Right forelimb (tissue), 1 donor: ENCODE measurements at places on chromosomes 13 and 19.

DNA sequence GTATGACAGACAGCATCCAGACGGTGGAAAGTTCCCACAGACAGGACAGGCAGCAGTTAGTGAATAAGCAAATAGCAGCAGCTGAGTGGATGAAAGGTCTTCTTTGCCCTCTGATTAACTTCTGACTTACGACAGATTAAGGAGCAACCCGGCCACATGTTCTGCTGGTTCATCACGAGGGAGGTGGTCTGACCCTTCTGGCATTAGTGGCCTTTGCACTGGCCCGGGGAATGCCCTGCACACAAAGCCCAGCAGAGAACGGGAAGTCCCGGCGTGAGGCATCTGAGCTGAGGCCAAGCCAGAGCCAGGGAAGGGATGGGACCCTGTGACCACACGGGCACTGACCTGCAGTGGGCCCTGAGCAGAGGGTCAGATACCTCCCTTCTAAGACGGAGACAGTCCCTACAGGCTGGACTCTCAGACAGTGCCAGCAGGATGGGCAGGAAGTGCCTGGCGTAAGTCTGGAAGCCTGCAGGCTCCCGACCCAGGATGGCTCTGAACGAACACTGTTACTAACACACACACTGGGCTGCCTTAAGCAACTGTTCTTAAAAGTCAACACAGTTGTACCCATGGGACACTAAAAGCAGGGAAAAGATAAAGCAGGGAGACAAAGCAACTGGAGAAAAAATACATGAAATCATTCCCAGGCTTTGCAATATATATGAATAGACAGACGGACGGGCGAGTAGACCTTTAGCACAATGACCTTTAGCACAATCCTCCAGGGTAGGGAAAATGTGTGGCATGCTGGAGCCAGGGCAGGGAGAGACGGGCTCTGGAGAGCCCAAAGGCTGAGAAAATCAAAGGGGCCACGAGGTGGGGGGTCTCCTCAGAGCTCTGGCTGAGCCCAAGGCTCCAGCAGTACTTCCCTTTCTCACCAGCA, 6.3 kb downstream of the C19orf12 start:
- no peak for DNase-seq

DNA sequence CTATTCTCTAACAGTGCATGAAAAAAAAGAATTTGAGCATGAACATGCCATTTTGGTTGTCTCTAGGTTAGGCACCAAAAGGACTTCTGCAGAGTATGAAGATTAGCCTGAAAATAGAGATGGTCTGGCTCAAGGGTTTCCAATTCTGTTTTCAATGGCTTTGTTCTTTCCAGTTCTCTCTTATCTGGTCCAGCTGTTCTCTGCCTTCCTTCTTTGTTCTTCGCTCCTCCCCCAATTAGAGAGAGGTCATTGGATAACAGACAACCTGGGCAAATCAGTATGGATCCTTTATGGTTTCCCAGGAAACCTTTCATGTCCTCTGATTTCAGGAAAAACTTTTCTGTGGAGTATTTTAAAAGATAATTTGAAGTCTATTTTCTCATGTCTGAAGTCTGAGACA, 623.4 kb downstream of the PCDH17 start:
- DNase-seq = no peak

GRCh38 chr13:84659359-84659661, 777.0 kb upstream of the SLITRK1 start:
- no peak for DNase-seq

DNA sequence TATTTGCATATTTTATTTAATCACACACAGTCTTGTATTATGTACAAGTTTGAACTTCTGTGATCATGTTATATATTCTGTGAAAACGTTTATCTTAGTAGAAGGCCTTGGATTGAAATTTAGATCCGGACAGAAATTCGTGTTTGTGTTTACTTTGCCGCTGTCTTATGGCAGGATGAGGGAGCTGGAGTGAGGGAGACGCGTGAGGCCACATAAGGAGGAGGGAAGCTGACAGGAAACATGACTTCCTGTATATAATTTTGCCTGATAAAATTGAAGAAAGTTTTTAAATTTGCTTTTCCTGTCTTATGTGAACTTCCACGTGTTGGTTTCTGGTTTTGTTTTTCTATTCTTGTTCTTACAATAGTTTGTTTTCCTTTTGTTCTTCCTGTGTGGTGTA, 200.2 kb downstream of the MTUS2 start:
- no peak for DNase-seq

- no peak for DNase-seq
Measured at GRCh38 chr19:31356587-31357314, 7.5 kb upstream of the TSHZ3 start.

- DNase-seq = no peak
Measured at GRCh38 chr19:18780631-18781030, 10.5 kb downstream of the COMP start.

DNA sequence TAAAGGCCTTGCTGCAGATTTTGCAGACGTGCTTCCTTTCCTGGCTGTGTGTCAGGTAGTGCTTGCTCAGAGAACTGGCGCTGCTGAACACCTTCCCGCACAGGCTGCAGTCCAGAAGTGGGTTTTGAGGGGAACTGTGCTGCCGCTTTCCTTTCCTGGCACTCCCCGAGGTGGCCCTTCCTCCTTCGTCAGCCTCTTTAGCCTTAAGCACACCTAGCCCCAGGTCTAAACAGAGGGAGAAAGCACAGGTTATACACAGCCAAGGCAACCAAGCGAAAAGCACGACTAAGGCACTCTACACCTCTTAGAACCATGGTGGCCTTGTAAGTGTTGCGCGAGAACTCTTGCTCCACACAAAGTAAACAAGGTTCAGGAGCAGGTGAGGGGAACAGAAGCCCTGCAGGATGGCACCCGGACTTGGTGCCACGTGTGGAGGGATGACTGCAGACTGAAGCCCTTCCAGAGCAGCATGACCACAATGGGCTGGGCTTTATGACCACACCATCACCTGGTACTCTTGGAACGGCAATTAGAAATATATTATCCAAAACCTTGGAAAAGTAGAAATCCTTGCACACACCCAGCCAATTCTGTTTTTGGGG, 23.6 kb downstream of the ZNF541 start:
- no peak for DNase-seq

- DNase-seq = no peak
Measured at GRCh38 chr13:75454497-75454896, 27.5 kb downstream of the TBC1D4 start.

DNA sequence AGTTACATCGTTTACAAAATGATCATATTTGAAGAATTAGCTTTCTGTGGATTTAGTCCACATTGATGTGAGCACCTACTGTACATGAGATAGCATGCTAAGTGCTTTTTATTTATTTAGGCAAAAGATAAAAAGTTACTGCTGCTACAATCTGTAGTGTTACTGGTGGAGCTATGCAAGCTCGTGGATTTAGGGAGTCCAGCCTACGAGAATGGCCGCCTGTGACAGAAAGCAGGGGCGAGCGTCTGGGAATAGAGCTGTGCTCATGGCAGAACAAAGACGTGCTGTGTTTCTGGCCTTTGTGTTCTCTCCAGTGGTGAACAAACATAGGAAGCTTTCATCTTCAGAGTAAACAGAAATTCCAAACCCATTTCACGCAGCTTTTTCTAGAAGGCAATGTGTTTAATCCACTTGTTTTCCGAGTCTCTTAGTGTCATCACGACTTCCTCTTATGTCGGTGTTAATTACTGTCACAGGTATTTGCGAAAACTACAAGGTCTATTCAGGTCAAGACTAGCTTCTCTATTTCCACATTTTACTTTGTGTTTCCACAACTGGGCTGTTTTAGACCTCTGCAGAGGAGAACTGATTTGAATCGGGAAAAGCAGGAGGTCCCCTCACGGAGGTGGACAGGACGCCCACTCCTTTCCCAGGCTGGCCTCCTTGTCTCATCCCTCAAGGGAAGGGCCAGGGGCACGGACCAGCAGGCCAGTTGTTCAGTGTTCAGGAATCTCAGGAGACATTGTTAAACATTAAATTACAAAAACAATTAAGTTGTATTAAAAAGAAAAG, 67.3 kb downstream of the ATP11A start:
- DNase-seq = no peak

DNA sequence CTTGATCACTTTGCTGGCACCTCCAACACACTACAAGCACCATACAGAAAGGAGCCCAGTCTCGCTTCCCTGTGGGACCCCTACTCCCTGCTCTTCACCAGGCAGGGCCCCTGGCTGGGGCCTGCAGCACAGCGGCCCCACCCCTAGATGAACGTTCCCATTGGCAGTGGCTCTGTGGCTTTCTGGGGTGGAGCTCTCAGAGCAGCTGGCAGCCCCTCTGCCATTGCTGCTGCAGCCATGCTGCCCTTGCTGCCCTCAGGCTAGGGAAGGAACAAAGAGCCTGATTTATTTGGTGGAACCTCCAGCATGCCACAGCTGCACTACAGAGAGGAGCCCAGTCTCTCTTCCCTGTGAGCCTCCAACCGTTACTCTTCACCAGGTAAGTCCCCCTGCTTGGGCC, 5.8 kb downstream of the SIGLEC6 start:
- DNase-seq = no peak

- DNase-seq = no peak
Measured at GRCh38 chr19:15283141-15283883, 49.0 kb downstream of the BRD4 start.

DNA sequence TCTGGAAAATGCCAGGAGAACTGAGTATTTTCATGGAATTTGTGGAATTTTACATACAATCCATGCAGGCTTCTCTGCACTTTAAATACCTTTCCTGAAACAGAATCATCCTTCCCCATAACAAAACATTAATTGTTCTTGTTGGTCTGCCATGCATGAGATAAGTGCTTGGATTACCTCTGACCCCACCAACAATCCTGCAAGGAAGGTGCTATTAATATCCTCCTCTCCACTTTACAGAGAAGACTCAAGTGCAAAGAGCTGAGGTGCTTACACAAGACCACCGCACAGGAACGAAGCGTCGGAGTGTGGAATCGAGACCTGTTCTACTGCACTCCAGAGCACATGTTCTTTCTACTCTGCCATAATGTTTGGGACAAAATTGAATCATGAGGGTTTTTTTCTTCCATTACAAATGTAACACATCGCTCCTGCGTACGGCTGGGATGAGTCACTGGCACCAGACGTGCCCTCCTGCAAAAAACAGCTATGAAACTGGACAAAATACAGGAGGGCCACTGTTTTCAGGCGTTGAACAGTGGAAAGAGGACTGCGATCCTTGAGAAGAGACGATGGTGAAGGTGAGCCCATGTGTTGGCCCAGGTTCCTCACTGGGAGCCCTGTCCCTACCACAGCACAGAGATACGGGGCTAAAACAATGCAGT, 12.9 kb upstream of the LRRC4B start:
- no peak for DNase-seq

DNA sequence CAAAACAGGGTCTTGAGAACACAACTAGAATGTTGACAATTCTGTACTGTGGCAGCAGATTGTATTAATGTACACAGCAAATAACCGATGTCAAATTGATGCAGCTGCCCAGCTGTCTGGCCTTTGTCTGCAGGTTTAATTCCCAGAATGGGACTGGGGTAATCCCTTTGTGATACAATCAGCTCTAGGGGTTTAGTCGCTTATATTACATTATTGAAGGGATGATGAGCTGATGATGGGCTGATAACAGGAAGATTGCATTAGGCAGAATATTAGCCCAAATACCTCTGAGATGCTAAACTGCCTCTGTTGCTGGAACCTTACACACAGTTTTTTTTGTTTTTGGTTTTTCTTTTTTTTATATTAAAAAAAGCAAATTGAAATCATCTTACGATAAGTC, 265.0 kb downstream of the RBM26 start:
- no peak for DNase-seq

GRCh38 chr19:990119-990571, 6.0 kb downstream of the WDR18 start:
- DNase-seq = no peak

DNA sequence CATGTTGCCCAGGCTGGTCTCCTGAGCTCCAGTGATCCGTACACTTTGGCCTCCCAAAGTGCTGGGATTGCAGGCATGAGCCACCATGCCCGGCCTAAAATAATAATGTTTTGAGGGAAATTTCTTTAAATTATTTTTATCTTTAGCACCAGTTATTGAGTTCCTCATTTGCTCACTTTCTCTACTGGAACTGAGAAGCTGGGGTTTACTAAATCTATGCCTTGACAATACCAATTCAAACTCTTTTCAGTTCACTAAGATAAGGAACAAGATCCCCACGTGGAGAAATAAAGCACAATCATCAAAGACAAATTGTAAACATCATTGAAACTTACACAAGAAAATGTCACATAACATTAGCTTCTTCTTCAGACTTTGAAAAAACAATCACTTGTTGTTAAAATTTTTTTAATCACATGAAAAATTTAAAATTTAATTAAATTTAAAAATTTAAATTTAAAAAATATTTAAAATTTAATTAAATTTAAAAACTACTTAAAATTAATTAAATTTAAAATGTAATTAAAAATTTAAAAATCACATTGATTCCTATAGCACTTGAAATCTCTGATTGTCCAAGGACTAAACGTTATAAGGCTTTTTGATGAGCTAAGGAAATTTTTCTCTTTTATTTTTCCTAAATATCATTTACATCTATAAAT, 25.2 kb upstream of the XPO4 start:
- DNase-seq = no peak

DNA sequence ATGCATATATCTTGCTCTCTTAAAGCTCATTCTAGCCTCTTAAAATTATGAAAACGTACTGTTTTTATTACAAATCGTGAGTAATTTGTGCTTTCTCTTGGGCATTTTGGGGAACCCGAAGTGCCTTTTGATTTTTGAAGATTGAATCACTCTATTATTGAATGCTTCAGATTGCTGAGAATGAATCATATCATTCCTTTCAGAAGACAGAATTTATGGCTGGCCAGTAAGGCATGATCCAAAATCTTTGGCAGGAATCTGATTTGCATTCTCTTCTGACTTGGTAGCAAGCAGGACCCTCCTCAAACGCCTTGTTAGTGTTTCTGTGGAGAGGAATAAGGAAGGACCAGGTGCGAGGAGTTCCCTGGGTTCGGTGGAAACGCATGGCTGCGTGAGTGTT, 49.5 kb downstream of the STARD13 start:
- no peak for DNase-seq

GRCh38 chr13:85567909-85568308, 231.3 kb downstream of the SLITRK6 start:
- DNase-seq = no peak
